ENCODE measurements at places on chromosomes 5 and 9.

- no peak for DNase-seq
Measured at GRCh38 chr9:29555502-29555901, 1982.2 kb upstream of the C9orf72 start.

- no peak for DNase-seq
Measured at GRCh38 chr5:21862986-21863385, 990.2 kb downstream of the CDH12 start.

- DNase-seq: no peak
Measured at GRCh38 chr9:133804199-133804598, 66.0 kb upstream of the SARDH start.

- DNase-seq: no peak
Measured at GRCh38 chr9:2302606-2303005, 287.5 kb downstream of the SMARCA2 start.

DNA sequence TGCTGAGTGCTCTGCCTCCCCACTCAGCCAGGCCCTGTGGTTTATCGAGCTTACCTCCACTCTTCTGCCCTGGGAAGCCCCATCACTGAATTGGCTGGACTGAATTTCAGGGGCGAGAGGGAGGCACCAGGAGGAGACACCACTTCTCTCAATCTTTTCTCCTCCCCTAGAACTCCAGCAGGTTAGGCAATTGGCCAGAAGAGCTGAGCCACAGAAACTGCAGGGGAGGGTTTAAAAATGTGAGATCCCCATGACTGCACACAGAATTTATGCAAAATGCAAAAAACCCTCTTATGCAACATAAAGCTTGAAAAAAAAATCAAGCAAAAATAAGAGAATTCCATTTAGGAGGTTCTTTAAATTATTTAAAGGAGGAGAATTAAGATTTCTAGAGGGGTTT lies 29.9 kb downstream of the TUT7 start:
- DNase-seq: no peak

DNA sequence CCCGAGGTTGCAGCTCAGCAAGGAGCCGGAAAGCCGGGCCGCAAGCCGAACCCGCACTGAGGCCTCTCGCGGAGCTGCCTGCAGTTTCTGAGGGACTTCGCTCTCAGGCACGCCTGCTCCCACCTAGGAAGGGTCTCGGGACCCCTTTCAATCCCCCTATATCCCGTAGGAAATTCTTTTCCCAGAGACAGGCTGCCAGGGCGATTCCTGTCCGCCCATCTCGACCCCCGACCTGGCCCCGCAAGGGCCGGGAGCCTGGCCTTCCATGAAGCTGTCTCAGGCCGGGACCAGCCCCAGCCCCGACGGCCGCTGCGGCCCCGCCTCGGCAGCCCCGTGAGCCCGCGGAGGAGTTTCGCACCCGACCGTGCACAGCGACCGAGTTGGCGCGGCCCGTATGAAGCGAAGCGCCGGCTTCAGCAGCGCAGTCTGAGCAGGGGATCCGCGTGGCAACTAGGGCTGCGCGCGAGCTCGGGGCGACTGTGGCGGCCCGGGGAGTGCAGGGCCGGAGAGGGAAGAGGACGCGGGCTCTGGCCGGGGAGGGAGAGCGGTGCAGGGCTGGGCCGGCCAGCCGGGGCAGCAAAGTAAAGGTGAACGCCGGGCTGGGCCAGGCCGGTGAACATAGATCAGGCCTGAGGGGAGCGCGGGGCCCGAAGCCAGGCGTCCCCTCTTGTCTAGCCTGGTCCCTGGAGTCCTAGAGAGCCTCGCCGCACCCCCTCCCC lies 977 bp upstream of the PRDM12 start:
- no peak for DNase-seq

DNA sequence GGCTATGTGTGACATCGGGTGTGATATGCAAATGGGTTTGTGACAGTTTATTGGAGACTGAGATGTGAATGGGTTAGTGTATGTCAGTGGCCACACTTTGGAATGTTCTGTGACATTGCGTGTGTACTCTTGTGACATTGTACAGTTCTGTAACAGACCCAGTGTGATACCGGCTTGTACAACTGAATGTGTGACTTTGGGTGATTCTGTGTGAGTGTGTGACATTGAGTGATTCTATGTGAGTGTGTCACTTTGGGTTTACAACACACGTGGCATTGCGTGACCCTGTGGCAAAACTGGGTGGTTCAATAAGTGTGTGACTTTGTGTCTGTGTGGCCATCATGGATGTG lies 38.2 kb downstream of the CXXC5 start:
- no peak for DNase-seq

GRCh38 chr9:70101265-70101664 lies 57.6 kb downstream of the MAMDC2 start:
- no peak for DNase-seq

DNA sequence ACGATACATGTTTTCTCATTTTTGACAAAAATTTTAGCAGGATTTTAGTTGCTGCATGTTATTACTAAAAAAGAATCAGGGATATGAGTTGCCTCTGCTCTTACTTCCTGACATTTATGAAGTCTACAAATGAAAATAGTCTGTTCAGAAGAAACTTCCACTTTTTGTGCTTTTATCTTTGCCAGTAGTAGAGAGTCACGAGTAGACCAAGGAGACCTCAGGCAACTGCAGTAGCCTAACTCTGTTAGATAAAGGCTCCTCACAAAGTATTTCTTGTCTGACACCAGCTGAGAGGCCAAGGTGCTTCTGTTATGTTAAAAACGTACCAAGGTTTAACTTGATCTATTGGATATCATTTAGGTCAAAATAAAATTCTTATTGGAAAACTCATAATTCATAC lies 333.9 kb downstream of the NR2F1-AS1 start:
- DNase-seq: no peak

Measured in activated effector memory CD4-positive, alpha-beta T cell treated with Interleukin-2 at 50 U/mL for 16 hours (primary cell).